ENCODE measurements at places on chromosomes 2 and 18.

DNA sequence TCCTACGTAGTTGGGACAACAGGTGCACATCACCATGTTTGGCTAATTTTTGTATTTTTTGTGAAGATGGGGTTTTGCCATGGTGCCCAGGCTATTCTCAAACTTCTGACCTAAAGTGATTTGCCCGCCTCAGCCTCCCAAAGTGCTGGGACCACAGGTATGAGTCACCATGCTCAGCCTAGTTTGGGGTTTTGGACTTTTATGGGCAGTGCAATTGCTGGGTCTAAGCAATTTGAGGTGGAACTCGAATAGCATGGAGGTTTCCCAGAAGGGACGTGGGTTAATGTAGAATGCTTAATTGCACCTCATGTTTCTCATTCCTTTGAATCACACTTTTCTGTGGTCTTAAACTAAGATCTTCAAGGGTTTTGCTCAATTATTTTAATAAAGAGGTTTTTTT lies 102.3 kb upstream of the EPHA4 start:
- no peak for DNase-seq

GRCh38 chr2:1509271-1510065 lies 96.2 kb downstream of the TPO start:
- no peak for DNase-seq

GRCh38 chr2:181051861-181052522 lies 71.6 kb downstream of the UBE2E3 start:
- DNase-seq, result no peak

DNA sequence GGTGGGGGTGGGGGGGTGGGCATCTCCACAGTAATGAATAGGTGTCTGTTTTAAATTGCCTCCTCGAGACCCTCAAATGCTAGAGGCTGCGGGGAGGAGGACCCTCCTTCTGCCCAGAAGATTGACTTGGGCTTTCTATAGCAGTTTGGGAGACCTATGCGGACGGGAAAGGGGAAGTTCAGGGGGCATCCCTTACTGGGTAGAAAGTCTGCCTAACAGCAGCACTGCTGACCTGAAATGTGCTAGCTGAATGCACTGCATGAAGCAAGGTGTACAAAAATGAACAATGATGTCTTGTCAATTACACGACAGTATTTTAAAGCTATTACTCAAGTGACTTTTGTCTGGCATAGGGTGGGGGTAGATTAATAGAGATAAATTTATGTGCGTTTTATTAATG lies 2.5 kb downstream of the DCC start:
- no peak for DNase-seq

GRCh38 chr2:240589850-240590525 lies 3.5 kb downstream of the CAPN10 start:
- no peak for DNase-seq
